Activated CD4-positive, alpha-beta T cell treated with anti-CD3 and anti-CD28 coated beads for 24 hours (primary cell): ENCODE measurements at places on chromosomes 11 and 22.

GRCh38 chr11:12160680-12161079 lies 50.3 kb downstream of the MICAL2 start:
- no peak for DNase-seq

- no peak for DNase-seq
Observed at GRCh38 chr11:105553025-105553424, 56.8 kb upstream of the GRIA4 start.

GRCh38 chr11:128937480-128937879 lies 5.2 kb downstream of the TP53AIP1 start:
- DNase-seq, result no peak

GRCh38 chr11:110071197-110071596 lies 22.0 kb upstream of the ZC3H12C start:
- no peak for DNase-seq

GRCh38 chr11:1930462-1930830 lies 10.9 kb downstream of the TNNT3 start:
- no peak for DNase-seq

GRCh38 chr22:41198027-41198580 lies 7.0 kb upstream of the L3MBTL2 start:
- DNase-seq, result peak; percentile 34

GRCh38 chr11:4027746-4028145 lies 66.9 kb upstream of the RRM1 start:
- no peak for DNase-seq

- DNase-seq, result peak; percentile 33
Observed at GRCh38 chr11:112219476-112220232, 6.6 kb upstream of the PTS start.

- DNase-seq, result no peak
Observed at GRCh38 chr11:15852179-15852578, 504.2 kb downstream of the SOX6 start.

DNA sequence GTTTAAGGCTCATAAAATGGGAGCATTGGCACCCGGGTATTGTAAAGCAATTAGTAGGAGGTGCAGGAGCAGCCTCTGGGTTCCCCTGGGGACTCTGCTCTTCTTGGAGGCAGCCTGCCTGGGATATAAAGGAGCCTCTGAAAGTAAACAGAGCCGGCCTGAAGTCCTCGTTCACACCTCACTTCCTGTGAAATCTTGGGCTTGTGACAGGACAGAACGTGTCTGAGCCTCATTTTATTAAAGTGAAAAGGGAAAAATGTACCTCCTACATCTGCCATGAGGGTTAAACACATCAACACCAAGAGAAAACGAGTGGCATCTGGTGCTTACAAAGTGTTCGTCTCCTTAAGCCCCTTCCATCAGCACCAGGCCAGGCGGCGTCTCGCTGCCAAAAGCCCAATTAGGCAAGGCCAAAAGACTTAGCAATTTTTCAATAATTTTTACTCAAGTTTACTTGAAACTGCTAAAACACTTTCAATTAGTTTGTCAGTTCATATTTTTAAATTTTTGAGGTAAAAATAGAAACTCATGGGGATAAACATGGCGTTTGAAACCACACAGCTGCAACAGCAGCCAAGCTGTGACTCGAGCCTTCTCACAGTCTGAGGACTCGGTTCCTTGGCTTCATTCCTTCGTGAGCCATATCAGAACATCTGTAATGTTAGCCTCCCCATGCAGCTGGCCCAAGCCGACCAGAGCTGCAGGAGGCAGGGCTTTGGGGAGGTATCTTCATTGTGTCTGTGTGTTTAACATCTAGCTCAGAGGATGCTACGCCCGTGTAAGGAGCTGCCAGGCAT lies 33.6 kb downstream of the MAP6 start:
- DNase-seq, result no peak
